Right cardiac atrium (tissue), 5 donors: ENCODE measurements at places on chromosomes 6 and 20. TPM values are rescaled to one million over a fixed set of nuclear protein-coding genes. Genes with fewer than 3 reads are reported as not detected.

The PDYN gene
- not detected for polyA plus RNA-seq

The TGM2 gene
- 447 TPM for polyA plus RNA-seq

The MYCT1 gene
- 10.9 TPM for polyA plus RNA-seq

The TUBB2B gene
- 4.7 TPM for polyA plus RNA-seq

The RIOK1 gene
- 7.7 TPM for polyA plus RNA-seq

The ARMC2 gene
- 3.7 TPM for polyA plus RNA-seq

The RAD21L1 gene
- not detected for polyA plus RNA-seq

The OR2B2 gene
- not detected for polyA plus RNA-seq

The IRF4 gene
- 0.41 TPM for polyA plus RNA-seq

The TMEM244 gene
- not detected for polyA plus RNA-seq

The TRAPPC3L gene
- 0.18 TPM for polyA plus RNA-seq
